ENCODE measurements at places on chromosomes 2 and 18. TPM values are rescaled to one million over a fixed set of nuclear protein-coding genes. Genes with fewer than 3 reads are reported as not detected.

The NEU2 gene
- total RNA-seq = not detected

The SLC16A14 gene
- 4.0 TPM for total RNA-seq

The SGO2 gene
- total RNA-seq = 0.87 TPM

The SLC35F5 gene
- total RNA-seq = 56.2 TPM

The PLB1 gene
- total RNA-seq = 3.3 TPM

The KLHL14 gene
- 0.07 TPM for total RNA-seq

The CFC1 gene
- total RNA-seq = not detected

The DYSF gene
- 49.2 TPM for total RNA-seq

The BMPR2 gene
- total RNA-seq = 50.0 TPM

Data from left ventricle myocardium superior (tissue), 1 donor.